ENCODE measurements at places on chromosomes 6 and 20.

GRCh38 chr20:4046926-4047325, 31.6 kb upstream of the RNF24 start:
- no peak for DNase-seq

DNA sequence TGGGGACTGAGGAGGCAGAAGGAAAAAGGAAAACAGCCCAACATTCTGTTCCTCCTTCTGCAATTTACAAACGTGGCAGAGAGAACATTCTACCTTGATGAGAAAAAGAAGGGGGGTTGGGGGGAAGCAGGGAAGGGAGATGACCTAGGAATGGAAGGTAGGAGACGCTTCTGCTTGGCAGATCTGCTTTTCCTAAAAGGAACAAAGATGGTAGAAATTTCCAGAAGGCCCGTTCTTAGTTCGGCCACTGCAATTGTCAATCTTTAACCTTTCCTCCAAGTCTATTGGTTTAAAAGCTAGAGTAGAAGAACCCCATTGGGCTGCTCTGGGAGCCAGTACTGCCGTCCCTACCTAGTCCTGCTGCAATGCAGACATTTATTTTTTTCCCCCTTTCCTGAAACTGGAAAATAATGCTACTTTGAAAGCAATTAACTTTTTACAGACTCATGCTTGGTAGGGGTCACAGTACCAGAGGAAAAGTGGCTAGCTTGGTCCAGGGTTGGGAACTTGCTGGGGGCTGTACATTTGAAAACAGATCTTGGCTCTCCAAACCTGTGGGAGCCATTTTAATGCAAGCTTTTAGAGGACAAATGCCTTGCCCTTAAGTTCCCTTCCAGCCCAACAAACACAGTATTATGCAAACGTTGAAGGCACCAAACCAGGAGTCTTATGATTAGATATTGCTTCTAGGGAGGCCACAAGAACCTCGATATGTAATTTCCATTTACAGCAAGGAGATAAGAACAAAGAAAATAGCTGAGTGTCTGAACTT, 2.6 kb downstream of the ZMYND8 start:
- DNase-seq, result no peak

GRCh38 chr6:131003488-131004386, 59.3 kb downstream of the EPB41L2 start:
- no peak for DNase-seq

- no peak for DNase-seq
These were observed 38.3 kb downstream of the MRS2 start for GRCh38 chr6:24440897-24441598.

GRCh38 chr6:157326979-157327378, 3.7 kb upstream of the TMEM242 start:
- DNase-seq, result no peak

- no peak for DNase-seq
These were observed 166.3 kb downstream of the KCNQ5 start for GRCh38 chr6:72788188-72788587.

- DNase-seq, result no peak
These were observed 45.2 kb downstream of the PLCG1 start for GRCh38 chr20:41182296-41183212.

GRCh38 chr20:63090682-63091571, 84.2 kb upstream of the BHLHE23 start:
- DNase-seq, result no peak

DNA sequence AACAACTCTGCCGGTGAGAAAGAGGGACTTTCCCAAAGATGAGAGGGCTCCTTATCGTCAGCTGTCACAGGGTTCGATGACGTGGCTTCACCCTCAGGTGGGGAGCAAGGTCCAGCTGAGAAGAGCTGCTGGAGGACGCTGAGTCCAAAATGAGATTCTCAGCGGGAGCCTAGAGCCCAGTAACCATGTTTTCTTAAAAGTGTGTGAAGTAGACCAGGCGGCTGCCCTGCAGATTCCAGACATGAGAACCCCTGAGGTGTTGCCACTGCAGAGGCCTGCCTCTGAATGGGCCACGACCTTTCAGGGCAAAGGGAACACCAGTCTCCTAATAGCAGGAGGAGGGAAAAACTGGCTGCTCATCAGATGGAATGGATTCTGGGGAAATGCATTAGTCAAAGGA, 375.1 kb downstream of the BTBD9 start:
- no peak for DNase-seq

DNA sequence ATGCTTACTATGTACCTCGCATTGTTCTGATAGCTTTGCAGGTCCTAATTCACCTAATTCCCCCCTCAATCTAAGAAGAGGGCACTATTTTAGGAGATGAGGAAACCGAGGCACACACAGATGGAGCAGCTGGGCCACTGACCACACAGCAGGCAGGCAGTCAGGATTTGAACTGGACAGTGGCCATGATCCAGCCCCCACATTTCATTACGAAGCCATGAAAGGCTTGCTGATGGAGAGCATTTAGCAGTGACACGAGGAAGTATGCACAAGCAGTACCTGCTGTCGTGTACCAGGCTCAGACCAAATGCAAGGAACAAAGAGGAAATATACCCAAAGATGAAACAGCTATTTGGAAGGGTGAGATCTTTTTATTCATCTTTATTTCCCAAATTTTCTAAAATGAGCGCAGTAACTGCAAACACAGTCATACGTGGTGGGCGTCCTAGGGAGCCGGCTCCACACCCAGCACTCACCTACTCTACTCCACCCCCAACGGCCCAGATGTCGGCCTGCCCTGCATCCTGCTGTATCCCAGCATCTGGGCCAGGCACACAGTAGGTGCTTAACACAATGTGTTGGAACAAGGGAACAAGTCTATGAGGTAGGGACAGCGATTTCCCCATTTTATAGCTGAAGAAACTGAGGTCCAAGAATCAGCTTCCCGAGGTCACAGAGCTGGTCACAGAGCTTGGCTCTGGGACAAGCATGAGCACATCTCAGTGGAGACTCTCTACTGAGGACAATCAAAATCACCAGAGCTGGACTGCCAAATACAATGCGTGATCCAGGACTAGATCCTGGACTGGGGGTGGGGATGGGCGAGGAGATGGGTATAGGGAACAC, 15.0 kb downstream of the PREX1 start:
- no peak for DNase-seq

DNA sequence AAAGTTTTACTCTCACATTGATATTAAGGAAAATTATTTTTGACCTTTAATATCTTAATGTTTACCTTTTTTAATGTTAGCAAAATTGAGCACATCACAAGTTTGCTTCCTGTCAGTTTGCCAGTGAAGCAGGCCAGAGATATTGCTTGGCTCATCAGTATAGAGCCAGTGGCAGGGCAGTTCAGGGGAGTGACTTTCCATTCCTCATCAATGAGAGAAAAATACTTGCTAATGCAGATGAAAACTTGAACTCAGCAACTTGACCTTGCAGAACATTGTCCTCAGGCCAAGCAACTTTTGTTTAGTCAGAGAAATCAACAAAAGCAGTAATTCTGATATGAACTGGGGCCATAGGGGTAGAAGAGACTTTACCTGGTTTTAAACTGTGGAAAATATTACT, 6.9 kb downstream of the TAB2 start:
- no peak for DNase-seq

DNA sequence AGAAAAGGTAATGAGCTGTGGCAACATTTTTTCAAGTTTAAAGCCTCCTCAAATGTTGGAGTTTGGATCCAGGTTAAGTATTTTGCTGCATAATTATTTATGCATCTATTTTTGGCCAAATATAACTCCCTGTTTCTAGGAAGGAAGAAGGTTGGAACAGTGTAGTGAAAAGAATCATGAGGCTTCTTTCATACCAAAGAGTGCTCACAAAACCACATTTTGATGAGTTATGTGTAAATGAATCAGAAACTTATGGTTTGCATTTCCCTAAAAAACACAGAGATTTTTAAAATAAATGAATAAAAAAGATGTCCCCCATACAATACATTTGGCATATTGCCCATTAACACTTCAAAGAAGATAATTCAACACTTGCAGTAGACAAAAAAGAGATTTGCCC, 246.9 kb upstream of the PRDM1 start:
- DNase-seq, result no peak

DNA sequence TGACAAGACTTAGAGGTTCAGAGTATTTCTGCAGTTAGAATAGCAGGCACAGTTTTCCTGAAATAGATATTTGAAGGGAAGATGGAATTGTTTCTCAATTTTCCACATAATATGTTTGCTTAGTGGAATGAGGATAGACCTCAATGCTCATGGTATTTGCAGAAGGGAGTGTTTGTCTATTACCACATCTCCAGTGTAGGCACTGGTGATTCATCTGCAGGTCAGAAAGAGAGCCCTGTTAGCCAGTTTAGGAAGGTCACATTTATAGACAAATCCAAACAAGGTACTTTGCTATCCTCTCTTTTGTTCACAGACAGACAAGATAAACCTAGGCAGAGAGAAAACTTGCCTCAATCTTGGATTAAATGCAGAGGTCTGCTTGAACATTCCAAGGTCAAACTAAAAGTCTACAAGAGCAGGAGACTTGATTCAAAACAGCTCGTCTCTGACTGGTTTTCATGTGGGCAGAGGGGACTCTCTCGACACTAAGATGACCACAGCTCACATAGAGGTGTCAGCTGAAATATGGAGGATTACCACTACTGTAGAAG, 22.8 kb downstream of the ISM1 start:
- DNase-seq, result no peak

- DNase-seq, result no peak
These were observed 119.3 kb downstream of the PDE10A start for GRCh38 chr6:165543781-165544180.

DNA sequence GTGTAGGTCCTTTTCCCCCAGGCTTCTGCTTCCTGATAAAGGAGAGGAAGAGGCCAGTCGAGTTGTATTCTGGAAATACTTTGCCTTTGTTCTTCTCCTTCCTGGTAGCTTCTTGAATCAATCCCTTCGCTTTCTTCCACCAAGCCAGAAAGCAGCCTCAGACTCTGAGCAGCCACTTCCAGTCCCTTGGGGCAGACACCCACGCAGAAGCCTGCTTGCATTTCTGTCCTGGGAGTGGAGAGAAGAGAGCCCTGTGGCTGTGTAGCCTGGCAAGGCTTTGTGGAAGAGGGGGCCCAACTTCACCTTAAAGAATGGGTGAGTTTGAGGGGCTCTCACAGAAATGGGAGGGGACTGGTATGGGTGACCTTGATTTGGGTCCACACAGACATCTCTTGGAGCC, 211.0 kb upstream of the SSTR4 start:
- DNase-seq, result no peak

DNA sequence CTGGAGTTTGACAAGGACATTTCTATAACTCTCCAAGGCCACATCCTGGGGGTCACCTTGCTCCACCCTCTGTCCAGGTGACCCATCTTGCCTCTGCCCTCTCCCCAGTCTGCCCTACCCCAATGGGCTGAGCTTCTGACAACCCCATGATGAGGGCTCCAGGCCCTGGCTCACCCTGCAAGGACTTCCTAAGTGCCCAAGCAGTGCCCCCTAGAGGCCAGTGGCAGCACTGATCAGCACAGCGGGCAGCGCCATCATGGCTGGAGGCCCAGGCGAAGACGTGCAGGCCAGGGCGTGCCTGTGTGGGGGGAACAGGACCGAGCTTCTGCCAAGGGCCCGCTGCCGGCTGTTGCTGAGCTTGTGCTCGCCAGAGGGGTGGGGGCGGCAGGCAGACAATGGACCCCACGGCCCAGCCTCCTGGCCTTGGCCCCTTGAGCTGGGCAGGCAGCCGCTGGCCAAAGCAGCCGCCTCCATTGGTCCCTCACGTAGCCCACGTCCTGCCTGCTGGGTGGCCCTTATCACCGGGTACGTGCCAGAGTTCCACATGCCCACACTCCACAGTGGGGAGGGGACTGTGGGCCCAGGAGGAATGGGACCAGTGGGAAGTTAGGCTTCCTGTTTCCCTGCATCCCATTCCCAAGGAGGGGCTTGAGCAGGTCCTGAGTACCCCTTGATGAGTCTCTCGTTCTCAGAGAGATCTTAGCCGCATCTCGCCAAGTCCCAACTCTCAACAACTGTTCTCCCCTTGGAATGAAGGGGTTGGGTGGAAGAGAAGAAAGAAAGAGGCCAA, 64.3 kb downstream of the MRPL14 start:
- DNase-seq, result no peak

- DNase-seq, result no peak
These were observed 158.8 kb downstream of the CDK19 start for GRCh38 chr6:110656492-110656891.

GRCh38 chr6:140029551-140029950, 655.1 kb upstream of the CITED2 start:
- DNase-seq, result no peak

Measured in esophagus squamous epithelium (tissue), 5 donors.